ENCODE measurements at places on chromosomes 4 and X.

GRCh38 chr4:146193628-146194027 is 18.1 kb downstream of the LSM6 start:
- no peak for DNase-seq

DNA sequence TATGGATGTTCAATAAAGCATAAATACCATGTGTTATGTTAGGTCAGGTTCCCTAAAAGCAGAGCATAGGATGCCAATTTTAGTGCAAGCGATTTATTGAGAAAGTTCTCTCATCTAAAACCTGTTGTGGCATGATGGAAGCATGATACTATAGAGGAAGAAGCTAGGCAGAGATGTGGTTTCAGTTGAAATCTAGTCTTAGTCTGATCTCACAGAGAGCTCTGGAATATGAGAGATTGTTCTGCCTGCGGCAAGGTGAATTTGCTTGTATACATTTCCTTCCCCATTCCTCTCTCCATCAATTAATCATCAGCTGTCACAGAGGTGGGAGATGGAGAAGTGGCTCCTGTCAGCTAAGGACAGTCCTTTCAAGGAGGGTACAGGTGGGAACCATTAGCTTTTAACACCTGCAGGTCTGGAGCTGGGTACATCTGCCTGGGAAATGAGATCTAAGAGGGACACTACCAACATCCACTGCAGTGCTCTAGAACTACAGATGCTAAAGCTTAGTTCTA is 252.4 kb downstream of the CFAP299 start:
- DNase-seq = no peak

GRCh38 chr4:123037804-123038203 is 115.4 kb upstream of the NUDT6 start:
- DNase-seq = no peak

GRCh38 chrX:48025561-48025960 is 18.8 kb downstream of the SPACA5 start:
- DNase-seq = peak; percentile 66

- DNase-seq = no peak
These were observed 46.6 kb downstream of the IL13RA2 start for GRCh38 chrX:114970806-114971205.
